Pons (tissue), 1 donor: ENCODE measurements at places on chromosomes 2 and 18.
A peak's percentile ranks its signal among the peaks of the same experiment; 100 is the strongest.

GRCh38 chr2:188425266-188425665, 133.6 kb downstream of the GULP1 start:
- DNase-seq, result no peak

DNA sequence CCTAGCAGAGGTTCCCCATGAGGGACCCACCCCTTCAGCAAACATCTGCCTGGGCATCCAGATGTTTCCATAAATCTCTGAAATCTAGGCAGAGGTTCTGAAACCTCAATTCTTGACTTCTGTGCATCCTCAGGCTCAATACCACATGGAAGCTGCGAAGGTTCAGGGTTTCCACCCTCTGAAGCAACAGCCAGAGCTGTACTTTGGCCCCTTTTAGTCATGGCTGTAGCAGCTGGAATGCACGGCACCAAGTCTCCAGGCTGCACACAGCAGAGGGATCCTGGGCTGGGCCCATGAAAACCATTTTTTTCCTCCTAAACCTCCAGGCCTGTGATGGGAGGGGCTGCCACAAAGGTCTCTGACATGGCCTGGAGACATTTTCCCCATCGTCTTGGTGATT, 93.0 kb upstream of the FIGN start:
- DNase-seq, result no peak

GRCh38 chr2:172600557-172601008, 44.7 kb downstream of the PDK1 start:
- DNase-seq, result no peak

GRCh38 chr18:75809926-75810255, 382.4 kb upstream of the SMIM21 start:
- no peak for DNase-seq

- DNase-seq, result no peak
Measured at GRCh38 chr18:47605093-47605492, 325.4 kb downstream of the SMAD2 start.

DNA sequence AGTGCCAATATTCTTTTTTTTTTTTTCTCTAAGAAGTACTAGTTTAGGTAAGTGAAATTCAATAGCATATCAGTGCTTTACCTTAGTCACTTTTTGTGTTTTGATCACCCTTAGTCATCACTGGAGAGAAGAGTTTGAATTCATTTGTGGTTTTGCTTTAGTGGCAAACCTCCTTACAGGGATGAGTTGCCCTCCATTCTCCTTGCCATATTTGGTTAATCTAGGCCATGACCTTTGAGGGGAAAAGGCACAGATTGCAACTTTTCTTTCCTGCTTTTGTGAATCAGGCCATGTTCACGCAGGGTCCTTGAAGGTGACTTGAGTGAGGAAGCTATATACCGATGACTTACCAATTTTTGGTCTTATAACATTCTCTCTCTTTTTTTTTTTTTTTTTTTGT, 34.4 kb downstream of the PLEKHA3 start:
- DNase-seq, result no peak

- DNase-seq, result no peak
Measured at GRCh38 chr2:98474979-98475632, 30.4 kb downstream of the INPP4A start.

GRCh38 chr2:167790781-167791450, 456.5 kb downstream of the STK39 start:
- DNase-seq, result no peak

GRCh38 chr2:59969161-59969560, 584.3 kb downstream of the BCL11A start:
- DNase-seq, result no peak

- no peak for DNase-seq
Measured at GRCh38 chr2:185689906-185690539, 48.6 kb upstream of the FSIP2 start.

DNA sequence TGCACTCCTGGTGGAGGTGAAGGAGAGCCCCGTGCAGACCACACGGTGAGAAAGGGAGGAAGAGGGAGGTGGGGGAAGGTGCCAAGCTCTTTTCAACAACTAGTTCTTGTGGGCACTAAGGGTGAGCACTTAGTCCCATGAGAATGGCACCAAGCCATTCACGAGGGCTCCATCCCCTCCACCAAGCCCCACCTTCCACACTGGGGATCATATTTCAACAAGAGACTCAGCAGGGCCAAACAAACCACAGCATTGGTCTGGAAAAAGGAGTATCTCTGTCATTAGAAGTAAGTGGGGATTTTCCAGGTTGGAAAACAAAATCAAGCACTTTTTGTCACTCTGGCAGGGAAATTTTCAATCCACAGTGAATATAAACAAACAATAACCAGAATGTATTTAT, 38.4 kb downstream of the ZAP70 start:
- no peak for DNase-seq

DNA sequence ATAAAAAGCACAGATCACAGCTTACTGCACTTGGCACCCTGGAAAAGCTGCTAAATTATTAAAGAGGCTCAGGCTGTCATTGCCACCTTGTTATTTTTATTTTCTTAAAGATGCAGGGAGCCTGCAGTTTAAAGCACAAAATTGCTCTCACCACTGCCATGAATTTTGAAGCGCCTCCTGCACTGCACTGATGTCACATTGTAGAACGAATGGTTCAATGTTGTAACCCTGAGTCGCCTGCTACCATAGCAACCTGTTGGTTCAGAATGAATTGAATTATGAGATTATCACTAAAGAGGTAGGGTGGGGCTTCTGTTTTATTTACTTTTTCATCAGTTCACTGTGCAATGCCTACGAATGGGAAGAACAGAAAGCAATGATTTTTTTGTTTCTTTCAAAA, 16.5 kb downstream of the SCG2 start:
- no peak for DNase-seq

DNA sequence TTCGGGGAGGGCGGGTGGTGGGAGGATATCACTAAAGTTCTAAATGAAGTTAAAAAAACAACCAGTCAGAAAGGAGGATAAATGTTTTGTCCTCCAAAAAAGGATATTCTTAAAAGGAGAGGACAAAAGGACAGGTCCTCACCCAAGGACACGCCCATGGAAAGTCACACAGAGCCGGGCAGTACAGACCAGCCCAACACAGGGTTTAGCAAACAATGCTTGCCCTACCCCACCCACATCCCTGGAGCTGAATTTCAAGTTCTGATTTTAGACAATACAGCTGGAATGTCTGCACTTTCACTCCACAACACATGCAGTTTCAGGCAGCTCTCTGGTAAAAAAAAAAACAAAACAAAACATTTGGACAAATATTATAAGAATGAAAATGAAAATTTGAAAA, 67.9 kb downstream of the SLC9A4 start:
- no peak for DNase-seq

DNA sequence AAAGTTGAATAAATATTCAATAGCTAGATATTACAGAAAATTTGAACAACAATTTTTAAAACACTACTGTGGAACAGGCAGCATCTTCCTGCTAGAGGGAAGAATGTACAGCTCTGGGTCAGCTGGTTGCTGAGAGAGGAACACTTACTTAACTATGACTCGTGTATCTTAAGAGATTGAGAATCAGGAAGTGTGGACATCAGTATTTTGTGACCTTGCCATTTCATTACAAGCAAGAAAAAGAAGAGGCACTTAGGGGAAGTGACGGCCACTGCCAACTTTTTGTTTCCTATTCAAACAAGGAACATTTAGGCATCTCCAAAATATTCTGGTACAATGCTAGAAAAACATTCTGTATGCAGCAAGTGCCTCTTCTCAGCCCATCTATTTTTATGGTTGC, 45.9 kb downstream of the ITPRID2 start:
- DNase-seq, result peak; percentile 78

GRCh38 chr18:50820901-50821520, 1.2 kb upstream of the MRO start:
- DNase-seq, result peak; percentile 67

DNA sequence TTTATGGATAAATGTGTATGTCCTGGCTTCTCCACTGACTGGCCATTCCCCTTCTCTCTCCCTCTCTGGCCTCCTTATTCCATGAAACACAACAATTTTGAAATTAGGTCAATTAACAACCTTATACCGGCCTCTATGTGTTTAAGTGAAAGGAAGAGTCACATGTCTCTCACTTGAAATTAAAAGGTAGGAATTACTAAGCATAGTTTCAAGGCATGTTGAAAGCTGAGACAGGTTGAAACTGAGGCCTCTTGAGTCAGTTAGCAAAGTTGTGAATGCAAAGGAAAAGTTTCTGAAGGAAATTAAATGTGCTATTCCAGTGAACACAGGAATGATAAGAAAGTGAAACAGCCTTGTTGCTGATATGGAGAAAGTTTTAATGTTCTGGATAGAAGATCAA, 69.7 kb downstream of the ADAM23 start:
- no peak for DNase-seq

DNA sequence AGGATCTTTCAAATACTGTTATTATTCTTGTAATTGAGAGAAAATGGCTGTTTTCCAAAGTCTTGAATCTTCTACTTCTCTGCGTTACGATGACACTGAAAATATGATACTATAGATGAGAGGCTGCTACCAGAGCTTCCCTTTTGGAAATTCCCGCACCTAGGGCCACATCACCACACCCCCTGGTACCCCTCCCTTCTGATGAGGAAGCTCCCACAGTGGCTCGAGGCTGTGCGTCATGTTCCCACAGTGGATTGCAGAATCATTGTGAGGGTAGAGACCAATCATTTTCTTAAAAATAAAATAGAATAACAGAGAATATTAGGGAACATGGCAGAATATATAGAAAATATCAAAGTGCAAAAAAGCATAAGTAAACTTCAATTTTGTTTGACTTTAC, 268.9 kb upstream of the SMIM21 start:
- DNase-seq, result no peak

GRCh38 chr2:95047629-95048510, 22.4 kb downstream of the MAL start:
- no peak for DNase-seq

DNA sequence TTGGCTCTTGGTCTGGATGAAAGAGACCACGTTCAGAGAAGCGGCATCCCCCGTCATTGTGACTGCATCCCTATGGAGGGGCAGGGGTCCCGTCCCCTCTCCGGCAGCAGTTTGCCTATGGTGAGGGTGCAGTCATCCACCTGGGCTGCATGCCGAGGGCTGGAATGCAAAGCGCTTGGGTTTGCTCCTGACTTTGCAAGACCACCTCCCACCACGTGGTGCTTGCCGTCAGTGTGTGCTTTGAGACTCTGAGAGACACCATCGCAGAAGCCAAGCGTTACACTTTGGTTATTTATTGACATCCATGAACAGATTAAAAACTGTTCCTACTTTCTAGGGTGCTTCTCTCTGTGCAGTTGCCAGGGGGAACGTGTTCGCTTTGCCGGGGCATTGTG, 59.5 kb downstream of the SH3RF3 start:
- no peak for DNase-seq

DNA sequence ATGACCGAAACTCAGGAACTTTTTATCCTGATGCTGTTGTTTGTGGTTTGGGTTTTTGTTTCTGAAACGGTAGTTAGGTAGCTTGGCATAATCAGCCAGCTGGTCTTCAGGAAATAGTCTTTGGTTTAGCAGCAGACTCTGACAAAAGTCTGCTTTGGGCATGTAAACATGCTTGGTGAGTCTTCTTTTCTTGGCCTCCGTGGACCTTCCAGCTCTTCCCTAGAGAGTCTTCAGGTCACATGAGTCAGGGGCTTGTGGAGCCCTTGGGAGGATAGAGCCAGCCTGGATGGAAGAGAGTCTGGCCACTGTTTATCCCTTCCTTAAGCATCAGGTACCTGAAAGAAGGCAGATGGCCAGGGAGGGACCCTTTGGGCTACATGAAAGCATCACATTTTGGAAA, 154.5 kb downstream of the MGAT5 start:
- no peak for DNase-seq

GRCh38 chr2:45782986-45783385, 131.5 kb downstream of the PRKCE start:
- peak; percentile 81 for DNase-seq

DNA sequence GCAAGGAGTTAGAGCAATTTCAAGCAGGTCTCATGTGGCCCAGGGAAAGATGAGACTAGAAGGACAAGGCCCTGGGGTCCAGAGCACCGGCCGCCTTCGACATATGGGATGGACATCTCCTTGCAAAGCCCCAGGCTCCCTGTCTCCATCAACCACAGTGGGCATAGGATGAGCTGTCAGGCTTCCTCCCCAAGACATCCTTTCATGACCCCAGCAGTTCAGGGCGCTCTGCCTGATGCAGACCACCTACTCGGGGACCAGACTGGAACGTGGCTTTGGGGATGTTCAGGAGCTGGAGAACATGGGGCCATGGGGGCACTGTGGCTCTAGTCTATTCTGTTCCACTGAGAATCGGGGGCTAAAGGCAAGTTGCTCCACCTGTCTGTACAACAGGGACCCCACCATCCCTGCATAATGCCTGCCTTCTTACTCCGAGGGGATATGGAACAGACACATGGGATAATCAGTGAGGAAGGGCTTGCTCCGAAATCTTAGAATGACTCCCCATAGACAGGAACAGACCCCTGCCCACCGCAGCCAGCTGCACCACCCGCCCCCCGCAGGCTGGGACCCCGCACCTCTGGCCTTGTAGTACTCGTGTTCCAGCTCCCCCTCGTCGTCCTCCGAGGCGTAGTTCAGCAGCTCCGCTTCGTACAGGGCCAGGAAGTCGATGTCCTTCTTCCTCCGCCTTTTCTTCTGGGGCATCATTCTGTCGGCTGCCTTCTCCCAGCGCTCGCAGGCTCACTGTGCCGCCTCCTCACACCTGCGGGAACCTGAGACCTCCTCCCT, 500 bp downstream of the LOXHD1 start:
- no peak for DNase-seq

- no peak for DNase-seq
Measured at GRCh38 chr2:223643309-223643708, 41.1 kb upstream of the SCG2 start.

- no peak for DNase-seq
Measured at GRCh38 chr2:111627256-111627655, 256.7 kb downstream of the ANAPC1 start.

- no peak for DNase-seq
Measured at GRCh38 chr18:75353357-75353756, 74.1 kb downstream of the SMIM21 start.

- no peak for DNase-seq
Measured at GRCh38 chr2:231332872-231333500, 62.5 kb upstream of the B3GNT7 start.

DNA sequence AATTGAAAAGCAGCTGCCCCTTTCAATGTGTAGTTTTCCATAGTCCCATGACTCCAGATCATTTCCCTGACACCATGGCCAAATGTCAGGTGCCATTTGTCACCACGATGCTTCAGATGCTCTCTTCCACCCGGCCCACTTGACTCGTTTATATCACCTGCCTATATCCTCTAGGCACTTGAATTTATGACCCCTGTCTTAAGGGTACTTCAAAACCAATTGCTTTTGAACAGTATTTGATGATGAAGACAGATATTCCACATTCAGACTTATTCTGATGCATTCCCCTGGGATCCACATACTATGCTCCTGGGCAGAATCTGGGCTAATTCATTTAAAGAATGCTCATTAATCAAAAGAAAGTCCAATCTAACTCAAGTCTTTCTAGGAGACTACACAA, 16.9 kb upstream of the RHBDD1 start:
- DNase-seq, result no peak

DNA sequence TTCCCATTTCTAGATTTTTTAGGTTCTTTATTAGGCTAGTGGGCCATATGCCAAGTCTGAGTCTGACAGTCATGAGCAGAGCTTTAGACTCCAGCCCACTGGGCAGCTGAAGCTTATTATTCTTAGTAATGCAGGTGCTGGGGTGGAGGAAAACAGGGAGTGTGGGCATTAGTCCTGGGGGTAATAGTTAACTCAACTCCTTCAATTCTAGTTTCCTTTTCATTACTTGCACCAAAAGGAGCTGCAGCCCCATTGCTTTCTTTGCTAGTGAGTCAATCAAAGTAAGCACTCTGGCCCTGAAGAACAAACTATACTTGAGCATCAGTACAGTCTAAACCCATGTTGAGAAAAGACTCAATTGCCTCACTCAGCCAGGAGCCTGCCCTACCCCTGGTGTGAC, 35.5 kb downstream of the ICOS start:
- DNase-seq, result no peak
